SJCRH30 (cell line): ENCODE measurements at places on chromosomes 16 and 17.

- DNase-seq: no peak
Observed at GRCh38 chr17:31672161-31672819, 186.8 kb downstream of the COPRS start.

DNA sequence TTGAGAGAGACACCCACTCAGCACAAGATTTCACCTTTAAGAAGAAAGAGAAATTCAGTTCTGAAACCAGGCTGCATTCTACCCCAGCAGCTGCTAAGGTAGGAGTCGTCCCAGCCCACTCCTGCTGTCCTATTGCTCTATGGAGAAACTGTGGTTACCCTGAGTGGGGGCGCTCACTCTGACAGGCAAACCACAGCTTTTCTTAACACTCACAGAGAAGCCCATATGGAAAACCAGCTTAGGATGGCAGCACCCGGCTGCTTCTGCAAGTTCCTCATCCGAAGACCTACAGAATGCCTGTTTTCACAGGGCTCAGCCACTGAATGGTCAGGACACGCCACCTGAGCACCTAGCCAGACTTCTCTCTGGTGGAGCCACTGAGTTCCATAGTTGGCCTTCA, 7.5 kb downstream of the ATP5PD start:
- no peak for DNase-seq

DNA sequence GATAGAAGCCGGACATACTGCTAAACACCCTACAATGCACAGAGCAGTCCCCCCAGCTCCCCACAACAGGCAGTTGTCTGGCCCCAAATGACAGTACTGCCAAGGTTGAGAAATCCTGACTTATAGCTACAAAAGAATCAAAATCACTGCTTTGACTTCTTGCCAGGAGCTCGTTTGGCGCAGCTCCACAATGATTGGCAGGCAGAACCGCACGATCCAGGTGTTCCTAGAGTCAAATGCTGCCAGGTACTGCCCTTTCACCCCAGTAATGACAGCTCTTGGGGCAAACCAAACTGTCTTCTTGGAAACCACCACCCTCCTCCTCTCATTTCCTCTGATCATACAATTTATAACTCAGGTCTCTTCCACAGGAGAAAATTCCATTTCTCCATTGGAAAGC, 2.2 kb upstream of the TMC5 start:
- DNase-seq: no peak

DNA sequence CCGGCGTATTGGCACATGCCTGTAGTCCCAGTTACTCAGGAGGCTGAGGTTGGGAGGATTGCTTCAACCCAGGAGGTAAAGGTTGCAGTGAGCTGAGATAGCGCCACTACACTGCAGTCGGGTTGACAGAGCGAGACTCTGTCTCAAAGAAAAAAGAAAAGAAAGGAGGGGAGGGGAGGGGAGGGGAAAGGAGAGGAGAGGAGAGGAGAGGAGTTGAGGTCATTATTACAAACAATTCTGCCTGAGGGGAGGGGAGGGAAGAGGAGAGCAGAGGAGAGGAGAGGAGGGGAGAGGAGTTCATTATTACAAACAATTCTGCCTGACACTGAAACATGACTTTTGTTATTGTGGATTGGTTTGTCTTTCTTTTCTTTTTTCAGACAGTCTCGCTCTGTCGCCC, 19.8 kb upstream of the ABCA5 start:
- DNase-seq: no peak

DNA sequence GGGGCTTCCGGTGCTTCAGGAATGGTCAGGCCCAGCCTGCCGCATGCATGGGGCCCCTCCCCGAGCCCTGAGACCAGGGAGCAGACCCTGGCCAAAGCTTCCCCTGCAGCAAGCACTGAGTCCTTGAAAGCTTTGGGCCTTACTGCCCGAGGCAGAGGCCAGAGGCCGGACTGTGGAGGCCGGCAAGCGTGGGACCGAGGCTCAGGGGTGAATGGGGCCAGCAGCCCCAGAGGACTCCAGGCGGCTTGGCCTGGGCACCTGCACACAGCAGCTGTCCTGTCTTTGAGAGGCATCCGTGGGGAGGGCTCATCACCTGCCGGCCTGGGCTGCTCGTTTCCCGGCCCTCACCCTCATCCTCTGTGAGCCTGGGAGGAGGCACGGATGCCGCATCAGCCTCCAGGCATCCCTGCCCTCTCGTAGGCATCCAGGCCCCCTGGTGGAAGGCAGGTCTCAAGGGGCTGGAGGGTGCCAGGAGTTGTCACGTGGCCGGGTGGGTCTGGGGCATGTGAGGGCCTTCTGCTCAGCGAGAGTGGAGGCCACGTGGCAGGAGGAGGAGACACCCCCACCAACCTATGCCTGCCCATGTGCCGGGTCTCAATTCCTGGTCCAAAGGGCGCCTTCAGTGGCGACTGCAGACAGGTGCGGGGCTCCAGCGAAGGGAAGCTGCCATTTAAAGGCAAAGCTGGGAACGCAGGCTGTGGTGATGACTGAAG, 31.4 kb downstream of the CACNA1H start:
- DNase-seq: no peak

GRCh38 chr17:62641153-62641552, 13.7 kb downstream of the MRC2 start:
- DNase-seq: no peak

GRCh38 chr16:85563515-85564276, 49.4 kb upstream of the GSE1 start:
- no peak for DNase-seq

- DNase-seq: no peak
Observed at GRCh38 chr17:42522798-42523278, 13.2 kb upstream of the NAGLU start.

GRCh38 chr16:50152351-50152806, 727 bp upstream of the TENT4B start:
- no peak for DNase-seq

- DNase-seq: no peak
Observed at GRCh38 chr16:29644338-29644857, 18.6 kb upstream of the SPN start.
